T-cell (primary cell): ENCODE measurements at places on chromosomes 5 and 9.

GRCh38 chr9:70121818-70122436 is 78.3 kb downstream of the MAMDC2 start:
- H3K4me3 ChIP-seq = no peak overlapping the region
- peaks cover 2% of the 10 kb centered on the region for H3K27me3 ChIP-seq

- no peaks in the 10 kb centered on the region for H3K4me1 ChIP-seq
- no peaks in the 10 kb centered on the region for H3K27me3 ChIP-seq
These were observed 12.2 kb upstream of the GPX3 start for GRCh38 chr5:151008210-151008491.

GRCh38 chr5:116062352-116062751 is 22.5 kb upstream of the COMMD10 start:
- H3K27ac ChIP-seq = no peak overlapping the region
- no peaks in the 10 kb centered on the region for H3K4me1 ChIP-seq
- no peak overlapping the region for H3K4me3 ChIP-seq
- no peaks in the 10 kb centered on the region for H3K36me3 ChIP-seq
- no peak for DNase-seq

DNA sequence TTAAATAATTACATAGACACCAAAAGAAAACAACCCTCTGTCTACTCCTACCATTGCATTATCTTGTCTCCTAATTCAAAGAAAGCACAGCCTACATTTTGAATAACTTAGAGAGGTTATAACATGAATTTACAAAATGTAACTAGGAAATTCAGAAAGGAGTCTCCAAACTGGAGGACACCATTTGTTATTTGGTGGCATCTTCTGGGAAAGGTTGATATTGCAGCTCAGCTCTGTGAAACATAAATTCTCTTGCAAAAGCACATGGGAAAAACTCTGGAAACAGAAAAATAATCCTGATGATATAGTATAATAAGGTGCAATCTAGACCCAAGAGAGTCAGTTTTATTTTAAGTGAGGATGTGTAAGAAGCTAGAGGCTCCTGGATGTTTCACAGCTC is 215.3 kb downstream of the MLLT3 start:
- H3K27me3 ChIP-seq = no peaks in the 10 kb centered on the region
- no peak overlapping the region for H3K27ac ChIP-seq
- no peak for DNase-seq
- no peaks in the 10 kb centered on the region for H3K36me3 ChIP-seq
- peaks cover 24% of the 10 kb centered on the region for H3K4me1 ChIP-seq

GRCh38 chr5:7606840-7607465 is 211.0 kb downstream of the ADCY2 start:
- H3K27me3 ChIP-seq = no peaks in the 10 kb centered on the region
- H3K36me3 ChIP-seq = no peaks in the 10 kb centered on the region
- H3K4me1 ChIP-seq = no peaks in the 10 kb centered on the region
- no peak overlapping the region for H3K27ac ChIP-seq

DNA sequence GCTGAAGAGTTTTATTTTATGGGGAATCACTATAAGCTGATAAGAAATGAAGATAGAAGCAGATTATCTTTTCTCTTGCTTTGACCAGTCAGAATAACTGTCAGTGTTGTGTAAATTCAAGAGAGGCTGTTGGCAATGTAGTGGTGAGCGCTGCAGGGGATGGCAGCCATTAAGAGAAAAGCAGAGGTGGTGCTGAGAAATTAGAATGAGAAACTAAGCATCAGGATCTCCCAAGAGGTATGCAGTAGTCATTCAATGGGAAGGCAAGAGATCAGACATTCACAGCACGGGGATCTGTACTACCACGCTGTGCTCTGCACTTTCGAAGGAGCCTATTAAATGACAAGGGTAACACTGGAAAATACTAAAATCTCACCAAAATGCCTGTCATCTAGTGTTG is 768.5 kb upstream of the ACO1 start:
- H3K36me3 ChIP-seq = no peaks in the 10 kb centered on the region
- no peaks in the 10 kb centered on the region for H3K27me3 ChIP-seq
- DNase-seq = no peak
- H3K4me1 ChIP-seq = no peaks in the 10 kb centered on the region
- H3K27ac ChIP-seq = no peak overlapping the region
- H3K4me3 ChIP-seq = no peak overlapping the region

DNA sequence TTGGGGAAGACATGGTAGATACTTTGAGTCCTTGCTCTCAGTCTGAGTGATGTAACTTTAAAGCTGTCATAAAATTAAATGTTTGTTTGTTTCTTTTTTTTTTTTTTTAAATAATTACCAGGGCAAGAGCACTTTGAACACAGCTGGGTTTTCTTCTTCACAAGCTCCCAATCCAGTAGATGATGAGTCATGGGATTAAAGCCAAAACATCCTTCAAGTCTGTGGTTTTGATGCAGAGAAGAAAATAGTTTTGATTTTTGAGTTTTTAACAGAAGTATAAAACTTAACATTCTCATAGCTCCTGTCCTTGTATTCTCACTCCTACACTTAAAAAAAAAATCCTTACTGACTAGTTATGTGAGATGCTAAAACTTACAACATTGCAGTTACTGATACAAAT is 34.8 kb upstream of the IL31RA start:
- no peak for DNase-seq
- H3K27ac ChIP-seq = no peak overlapping the region
- no peaks in the 10 kb centered on the region for H3K27me3 ChIP-seq

- H3K4me1 ChIP-seq = no peaks in the 10 kb centered on the region
- no peaks in the 10 kb centered on the region for H3K27me3 ChIP-seq
These were observed 411.4 kb upstream of the SGCD start for GRCh38 chr5:155915601-155916000.

DNA sequence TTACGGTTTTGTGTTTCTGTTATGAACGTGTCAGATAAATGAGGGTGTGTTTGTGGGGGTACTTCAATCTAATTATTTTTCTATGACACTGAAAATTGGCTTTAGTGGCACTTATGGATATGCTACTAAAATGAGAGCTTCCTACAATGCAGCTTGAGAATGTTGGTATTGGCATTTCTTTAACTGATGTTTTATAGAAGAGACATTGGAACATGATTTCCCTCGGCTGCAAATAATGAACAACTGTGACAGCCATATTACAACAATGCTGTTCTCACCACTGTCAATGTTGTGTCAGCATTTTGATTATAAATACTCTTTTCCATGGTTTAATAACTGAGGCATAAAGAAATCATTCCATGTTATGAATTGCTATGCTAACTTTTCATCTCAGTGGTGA is 279.4 kb downstream of the KDM4C start:
- no peak overlapping the region for H3K4me3 ChIP-seq
- no peaks in the 10 kb centered on the region for H3K27me3 ChIP-seq
- peaks cover 11% of the 10 kb centered on the region for H3K36me3 ChIP-seq
- no peaks in the 10 kb centered on the region for H3K4me1 ChIP-seq
- DNase-seq = no peak
- H3K27ac ChIP-seq = no peak overlapping the region

- H3K36me3 ChIP-seq = no peaks in the 10 kb centered on the region
- no peak overlapping the region for H3K4me3 ChIP-seq
- H3K27me3 ChIP-seq = no peaks in the 10 kb centered on the region
- H3K4me1 ChIP-seq = no peaks in the 10 kb centered on the region
- no peak overlapping the region for H3K27ac ChIP-seq
These were observed 226.4 kb downstream of the NFIB start for GRCh38 chr9:14087576-14087975.
